Left ventricle myocardium superior (tissue), 1 donor: ENCODE measurements at places on chromosomes 16 and 17. TPM values are rescaled to one million over a fixed set of nuclear protein-coding genes. Genes with fewer than 3 reads are reported as not detected.

Gene TMIGD1
- total RNA-seq, result not detected

Gene LHX1
- total RNA-seq, result not detected

Gene CCL7
- not detected for total RNA-seq

Gene SDR42E1
- 0.92 TPM for total RNA-seq

Gene MGAT5B
- not detected for total RNA-seq

Gene KIF19
- 0.30 TPM for total RNA-seq

Gene ACSM2A
- not detected for total RNA-seq

Gene GRB7
- 5.1 TPM for total RNA-seq

Gene HEATR9
- not detected for total RNA-seq

Gene TNFSF12
- 36.9 TPM for total RNA-seq

Gene MYH2
- total RNA-seq, result 0.10 TPM

Gene FBXL16
- total RNA-seq, result 0.99 TPM

Gene MYL4
- total RNA-seq, result 133 TPM

Gene KRT17
- total RNA-seq, result not detected

Gene KRT12
- total RNA-seq, result not detected

Gene DNAI2
- total RNA-seq, result not detected

Gene OTOP3
- not detected for total RNA-seq

Gene SEZ6L2
- 0.22 TPM for total RNA-seq

Gene GRIN2C
- total RNA-seq, result 0.52 TPM

Gene TSR3
- 55.9 TPM for total RNA-seq

Gene RTN4RL1
- total RNA-seq, result 1.9 TPM
